Retinal pigment epithelial cell (primary cell): ENCODE measurements at places on chromosomes 2 and 18.
A peak's percentile ranks its signal among the peaks of the same experiment; 100 is the strongest.

DNA sequence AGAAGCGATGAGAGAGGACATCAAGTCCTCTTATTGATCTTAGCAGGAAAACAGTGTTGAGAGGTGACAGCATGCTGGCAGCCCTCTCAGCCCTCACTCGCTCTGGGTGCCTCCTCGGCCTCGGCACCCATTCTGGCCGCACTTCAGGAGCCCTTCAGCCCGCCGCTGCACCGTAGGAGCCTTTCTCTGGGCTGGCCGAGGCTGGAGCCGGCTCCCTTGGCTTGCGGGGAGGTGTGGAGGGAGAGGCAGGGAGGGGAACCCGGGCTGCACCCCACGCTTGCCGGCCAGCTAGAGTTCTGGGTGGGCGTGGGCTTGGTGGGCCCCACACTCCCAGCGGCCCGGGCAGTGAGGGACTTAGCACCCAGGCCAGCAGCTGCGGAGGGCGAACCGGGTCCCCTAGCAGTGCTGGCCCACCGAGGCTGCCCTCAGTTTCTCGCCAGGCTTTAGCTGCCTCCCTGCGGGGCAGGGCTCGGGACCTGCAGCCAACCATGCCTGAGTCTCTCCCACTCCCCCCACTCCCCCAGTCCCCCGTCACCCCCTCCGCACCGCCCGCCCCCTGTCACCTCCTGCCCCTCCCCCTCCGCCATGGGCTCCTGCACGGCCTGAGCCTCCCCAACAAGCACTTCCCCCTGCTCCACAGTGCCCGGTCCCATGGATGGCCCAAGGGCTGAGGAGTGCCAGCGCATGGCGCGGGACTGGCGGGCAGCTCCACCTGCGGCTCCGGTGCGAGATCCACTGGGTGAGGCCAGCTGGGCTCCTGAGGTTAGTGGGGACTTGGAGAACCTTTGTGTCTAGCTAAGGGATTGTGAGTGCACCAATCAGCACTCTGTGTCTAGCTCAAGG, 8.4 kb downstream of the FAP start:
- no peak for DNase-seq

DNA sequence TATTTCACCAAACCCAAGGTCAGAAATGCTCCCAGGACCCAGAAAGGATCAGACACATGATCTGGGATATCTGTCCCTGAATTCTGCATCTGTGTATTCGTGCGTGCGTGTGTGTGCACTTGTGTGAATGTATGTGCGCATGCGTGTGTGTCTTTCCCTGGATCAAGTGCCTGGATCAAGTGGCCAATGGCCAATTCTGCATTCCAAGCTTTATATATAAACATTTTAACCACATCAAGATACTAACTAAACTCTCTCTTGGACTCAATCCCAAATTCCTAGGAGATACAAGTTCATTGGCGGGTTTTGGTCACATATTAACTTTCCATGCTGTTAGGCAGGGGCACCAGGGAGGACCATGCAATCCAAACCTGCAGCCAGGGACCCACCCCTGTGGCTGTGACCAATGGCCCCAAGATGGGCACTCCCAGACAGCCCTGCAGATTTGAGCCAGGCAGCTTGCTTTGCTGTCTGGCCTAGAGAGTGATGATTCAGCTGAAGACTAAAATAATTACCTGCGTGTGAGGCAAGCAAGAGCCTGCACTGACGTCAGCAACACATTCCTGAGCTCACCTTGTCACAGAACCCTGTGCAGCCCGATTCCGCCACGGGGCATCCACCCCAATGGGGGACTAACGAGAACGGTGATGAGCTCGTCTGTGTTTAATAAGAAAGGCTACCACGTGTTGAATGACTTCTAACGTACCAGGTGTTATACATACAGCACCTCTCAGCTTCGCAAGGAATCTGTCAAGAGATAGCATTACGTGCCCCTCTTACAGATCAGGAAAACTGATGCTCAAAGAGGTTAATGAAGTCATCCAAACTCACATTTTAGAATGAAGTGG, 45.3 kb upstream of the ROCK2 start:
- DNase-seq: no peak

DNA sequence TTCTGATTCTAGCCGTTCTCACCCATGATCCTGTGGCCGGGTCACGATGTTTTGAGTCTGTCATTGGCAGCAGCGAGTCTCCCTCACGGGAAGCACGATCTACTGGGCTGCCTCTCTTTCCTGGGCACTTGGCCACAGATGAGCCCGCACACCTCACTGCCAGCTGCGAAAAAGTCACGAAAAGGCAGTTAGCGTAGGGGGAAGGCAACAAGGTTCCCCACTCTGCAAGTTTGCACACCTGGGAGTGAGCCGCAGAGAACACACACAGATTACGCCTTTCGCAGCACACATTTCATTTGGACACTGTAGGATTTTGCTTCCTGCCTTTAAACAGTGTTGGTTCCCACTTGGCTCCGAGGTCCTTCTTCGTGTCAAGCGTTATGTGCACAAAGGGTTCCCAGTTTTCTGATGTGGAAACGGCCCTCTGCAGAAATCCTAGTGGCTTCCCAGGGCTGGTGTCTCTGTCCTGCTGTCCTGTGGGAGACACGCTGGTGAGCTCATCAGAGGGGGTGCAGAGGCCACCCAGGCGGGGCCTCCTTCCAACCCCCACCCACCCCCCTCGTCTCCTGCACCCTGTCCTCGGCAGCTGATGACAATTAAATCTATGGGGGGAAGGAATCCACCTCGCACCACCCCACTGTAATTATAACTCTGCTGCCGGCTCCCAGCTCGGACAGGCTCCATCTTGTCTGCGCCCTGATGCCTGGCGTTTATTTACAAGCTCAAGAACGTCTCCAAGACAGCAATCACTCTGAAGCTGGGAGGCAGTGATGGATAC, 157.3 kb upstream of the SALL3 start:
- no peak for DNase-seq

DNA sequence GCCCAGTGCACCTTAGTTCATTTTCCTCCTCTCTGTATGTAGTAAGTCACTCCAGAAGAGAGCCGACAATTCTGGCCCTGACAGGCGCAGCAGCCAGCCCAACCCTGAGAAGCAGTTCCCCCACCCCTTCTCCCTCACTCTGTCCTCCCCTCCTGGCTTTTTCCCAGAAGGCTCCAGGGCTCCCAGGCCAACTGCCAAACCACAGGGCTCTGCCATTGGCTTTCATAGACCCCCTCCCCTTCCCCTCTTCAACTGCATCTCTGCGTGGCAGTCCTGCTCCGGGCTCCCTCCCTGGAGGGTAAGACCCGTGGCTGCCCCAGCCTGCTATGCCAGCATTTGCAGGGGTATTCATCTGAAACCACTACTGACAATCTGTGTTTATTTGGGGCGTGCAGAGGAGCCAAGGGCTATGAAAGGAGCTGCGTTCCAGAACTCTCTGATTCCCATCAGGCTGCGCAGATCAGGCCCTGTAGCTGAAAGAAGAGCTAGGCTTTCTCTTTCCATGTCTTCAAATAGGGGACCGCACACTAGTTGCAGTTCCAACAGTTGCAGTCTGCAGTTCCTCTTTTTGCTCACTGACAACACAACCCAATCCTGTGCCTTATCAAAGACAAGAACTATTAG, 388.6 kb upstream of the TNP1 start:
- DNase-seq: peak; percentile 54

DNA sequence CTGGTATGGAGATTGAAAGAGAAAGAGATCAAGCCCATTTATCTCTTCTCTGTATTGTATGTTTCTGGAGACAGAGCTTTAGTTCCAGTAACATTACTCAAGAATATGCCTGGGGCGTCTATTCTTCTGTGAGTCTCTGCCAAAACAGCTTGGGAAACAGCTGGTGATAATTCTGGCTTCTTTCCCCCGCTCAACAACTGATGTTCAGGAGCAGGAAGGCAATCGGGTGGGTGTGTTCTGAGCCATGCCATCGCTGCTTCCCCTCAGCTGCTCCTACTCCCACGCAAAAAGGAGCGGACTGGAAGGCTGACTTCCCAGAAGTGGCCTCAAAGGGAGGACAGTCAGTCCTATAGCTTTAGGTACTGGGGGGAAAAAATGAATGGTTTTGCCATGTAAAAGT, 695.1 kb downstream of the PLCL1 start:
- no peak for DNase-seq

DNA sequence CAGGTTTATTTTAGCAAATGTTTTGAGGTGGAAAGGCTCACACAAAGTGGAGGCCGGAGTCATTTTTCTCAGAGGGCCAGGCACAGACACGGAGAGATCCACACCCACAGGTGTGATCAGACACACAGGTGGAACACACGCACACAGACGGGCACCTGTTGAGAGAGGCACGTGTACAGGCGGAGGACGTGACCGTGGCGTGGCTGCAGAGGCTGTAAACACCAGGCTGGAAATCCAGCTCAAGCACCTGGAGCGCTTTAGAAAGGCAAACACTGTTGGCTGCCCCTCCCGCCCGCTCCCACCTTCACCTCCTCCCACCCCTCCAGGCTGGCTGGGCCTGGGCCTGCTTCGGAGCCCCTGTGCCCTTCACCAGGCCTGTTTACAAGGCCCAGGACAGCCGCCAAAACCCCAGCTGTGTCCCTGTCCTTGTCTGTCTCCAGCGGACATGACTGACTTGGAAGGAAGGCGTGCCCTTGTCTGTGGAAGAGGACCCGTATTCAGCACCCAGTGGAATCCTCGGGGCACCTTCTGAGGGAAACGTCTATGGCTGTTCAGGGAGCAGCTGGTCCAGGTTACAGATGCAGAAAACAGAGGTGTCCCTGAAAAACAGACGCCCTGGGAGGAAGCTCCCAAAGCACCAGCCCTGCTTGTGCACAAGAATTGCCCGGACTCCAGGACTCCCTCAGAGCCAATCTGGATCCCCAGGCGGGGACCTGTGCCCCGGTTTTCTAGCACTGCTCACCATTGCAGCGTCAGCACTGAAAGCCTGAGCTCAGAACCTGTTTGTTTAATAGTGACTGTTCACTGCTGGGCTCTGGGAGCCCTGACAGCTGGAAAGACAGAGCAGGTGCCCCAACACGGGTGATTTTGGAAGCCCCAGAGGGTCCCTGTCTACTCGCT, 134.3 kb upstream of the HAAO start:
- no peak for DNase-seq

GRCh38 chr2:56224316-56224715, 40.5 kb downstream of the CCDC85A start:
- DNase-seq: no peak

DNA sequence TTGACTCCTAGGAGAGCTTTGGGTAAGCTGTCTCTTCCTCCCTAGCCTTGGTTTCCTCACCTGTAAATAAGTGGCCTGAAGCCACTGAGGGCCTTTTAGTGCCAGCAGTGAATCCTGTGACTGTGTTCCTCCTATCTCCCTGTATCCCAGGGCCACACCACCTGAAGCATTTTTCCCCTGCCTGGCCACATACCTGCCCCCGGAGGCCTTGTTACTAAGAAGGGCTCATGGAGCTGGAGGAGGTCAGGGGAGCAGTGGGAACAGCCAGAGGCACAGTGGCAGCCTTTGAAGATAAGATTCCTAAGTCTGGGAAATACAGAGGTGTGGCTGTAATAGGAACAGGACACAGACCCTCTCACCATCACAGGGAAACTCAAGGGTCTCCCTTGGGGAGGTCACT, 162.4 kb downstream of the SMAD7 start:
- DNase-seq: no peak

- no peak for DNase-seq
Observed at GRCh38 chr2:174972924-174973323, 32.3 kb downstream of the CHN1 start.

- DNase-seq: no peak
Observed at GRCh38 chr2:215410932-215411285, 25.0 kb downstream of the FN1 start.

GRCh38 chr2:11411768-11412448, 54.1 kb downstream of the E2F6 start:
- no peak for DNase-seq

DNA sequence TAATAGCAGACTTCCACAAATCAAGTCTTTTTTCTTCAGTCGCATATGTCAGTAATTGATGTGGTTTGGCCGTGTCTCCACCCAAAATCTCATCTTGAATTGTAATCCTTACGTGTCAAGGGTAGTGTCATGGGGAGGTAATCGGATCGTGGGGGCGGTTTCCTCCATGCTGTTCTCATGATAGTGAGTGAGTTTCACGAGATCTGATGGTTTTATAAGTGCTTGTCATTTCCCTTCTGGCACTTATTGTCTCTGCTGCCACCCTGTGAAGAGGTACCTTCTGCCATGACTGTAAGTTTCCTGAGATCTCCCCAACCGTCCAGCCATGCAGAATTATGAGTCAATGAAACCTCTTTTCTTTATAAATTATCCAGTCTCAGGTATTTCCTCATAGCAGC, 478.8 kb downstream of the PTPRM start:
- no peak for DNase-seq

DNA sequence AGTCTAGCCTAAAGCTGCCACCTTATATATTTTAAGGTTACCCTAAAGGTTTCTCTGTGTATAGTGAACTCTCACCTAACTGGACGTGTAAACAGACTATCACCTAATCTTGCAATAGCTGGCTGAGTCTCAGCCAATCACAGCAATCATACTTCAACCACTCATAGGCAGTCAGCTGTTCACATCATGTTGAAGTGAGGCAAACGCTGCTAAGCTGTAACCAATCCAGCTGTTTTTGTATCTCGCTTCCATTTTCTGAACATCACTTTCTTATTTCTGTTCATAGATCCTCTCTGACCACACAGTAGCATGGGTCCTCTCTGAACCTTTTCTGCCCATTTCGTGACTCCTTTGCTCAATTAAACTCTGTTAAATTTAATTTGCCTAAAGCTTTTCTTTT, 468.2 kb upstream of the POU3F3 start:
- DNase-seq: no peak

DNA sequence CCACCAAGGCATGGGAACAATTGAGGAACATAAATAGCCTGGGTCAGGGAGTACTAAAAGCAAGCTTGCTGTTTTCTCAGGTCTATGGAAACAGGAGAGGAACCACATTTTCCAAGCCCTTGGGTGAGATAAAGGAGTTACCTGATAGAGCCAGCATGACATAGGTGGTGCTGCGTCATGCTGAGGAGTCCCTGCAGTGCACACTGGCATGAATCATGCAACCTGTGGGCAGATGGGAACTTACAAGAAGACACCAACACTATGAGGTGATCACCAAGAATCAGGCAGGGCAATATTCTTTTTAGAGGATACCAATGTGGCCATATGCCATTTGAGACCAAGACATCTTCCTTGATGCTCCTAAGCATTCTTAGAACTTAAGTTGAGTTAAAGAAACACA, 531.8 kb downstream of the ZEB2 start:
- no peak for DNase-seq

- DNase-seq: no peak
Observed at GRCh38 chr2:84450288-84451227, 8.5 kb downstream of the SUCLG1 start.

DNA sequence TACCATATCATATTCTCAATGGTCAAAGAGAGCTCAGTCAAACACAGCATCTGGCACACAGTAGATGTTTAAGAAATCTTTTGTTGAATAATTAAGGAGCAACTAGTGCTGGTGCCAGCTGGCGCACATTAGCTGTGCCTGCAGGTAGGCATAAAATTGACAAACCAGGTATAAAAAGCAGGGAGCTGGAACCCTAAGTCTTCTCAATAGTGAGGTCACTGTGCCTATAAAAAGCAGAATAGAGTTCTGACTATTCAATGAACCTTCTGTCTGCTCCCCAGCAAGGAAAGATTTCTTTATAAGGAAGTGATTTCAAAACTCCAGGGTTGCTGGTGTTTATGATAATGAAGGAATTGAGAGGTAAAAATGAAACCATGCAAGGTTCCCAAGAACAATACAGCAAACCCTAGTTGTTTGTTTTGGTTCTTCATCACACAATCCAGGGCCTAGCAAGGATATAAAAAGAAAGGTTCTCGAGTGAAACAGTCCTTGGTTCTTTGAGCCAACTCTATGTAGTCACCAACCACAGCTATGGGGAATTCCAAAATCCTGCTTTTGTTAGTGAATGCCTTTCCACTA, 76.1 kb downstream of the THADA start:
- DNase-seq: no peak
